ENCODE measurements at places on chromosomes 1 and 21. TPM values are rescaled to one million over a fixed set of nuclear protein-coding genes. Genes with fewer than 3 reads are reported as not detected.

- DNase-seq = no peak
These were observed 222.6 kb downstream of the COL24A1 start for GRCh38 chr1:85933961-85934360.

The AXDND1 gene
- not detected for total RNA-seq

DNA sequence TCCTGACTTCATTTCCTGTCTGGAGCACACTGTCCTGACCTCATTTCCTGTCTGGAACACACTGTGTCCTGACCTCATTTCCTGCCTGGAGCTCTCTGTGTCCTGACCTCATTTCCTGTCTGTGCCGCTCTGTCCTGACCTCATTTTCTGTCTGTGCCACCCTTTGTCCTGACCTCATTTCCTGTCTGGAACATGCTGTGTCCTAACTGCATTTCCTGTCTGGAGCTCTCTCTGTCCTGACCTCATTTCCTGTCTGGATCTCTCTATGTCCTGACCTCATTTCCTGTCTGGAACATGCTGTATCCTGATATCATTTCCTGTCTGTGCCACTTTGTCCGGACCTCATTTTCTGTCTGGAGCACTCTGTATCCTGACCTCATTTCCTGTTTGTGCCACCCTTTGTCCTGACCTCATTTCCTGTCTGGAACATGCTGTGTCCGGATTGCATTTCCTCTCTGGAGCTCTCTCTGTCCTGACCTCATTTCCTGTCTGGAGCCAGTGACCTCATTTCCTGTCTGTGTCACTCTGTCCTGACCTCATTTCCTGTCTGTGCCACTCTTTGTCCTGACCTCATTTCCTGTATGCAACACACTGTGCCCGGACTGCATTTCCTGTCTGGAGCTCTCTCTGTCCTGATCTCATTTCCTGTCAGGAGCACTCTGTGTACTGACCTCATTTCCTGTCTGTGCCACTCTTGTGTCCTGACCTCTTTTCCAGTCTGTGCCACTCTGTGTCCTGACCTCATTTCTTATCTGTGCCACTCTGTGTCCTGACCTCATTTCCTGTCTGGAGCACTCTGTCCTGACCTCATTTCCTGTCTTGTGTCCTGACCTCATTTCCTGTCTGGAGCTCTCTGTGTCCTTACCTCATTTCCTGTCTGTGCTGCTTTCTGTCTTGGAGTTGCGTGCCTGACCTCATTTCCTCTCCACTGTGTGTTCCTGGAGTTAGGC lies 27.6 kb downstream of the SKI start:
- no peak for DNase-seq

The MIA3 gene
- 63.0 TPM for total RNA-seq

GRCh38 chr1:95467036-95467435 lies 233.0 kb downstream of the RWDD3 start:
- no peak for DNase-seq

DNA sequence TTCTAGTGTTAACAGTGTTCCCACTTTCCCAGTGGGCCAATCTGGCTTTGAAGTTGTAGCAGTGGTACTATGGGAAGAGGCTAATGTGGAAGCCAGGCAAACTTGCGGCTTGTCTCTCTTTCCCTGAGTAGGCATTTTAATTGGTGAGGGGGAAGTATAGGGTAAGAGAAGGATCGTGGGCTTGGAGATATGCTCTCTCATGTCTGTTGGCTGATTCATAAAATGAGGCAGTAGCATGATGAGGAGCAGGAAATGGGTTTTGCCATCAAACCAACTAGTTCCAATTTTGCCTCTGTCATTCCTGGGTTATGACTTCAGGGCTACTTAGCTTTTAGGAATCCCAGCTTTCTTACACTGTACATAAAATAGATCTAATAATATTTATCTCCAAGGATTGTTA lies 12.1 kb downstream of the C8A start:
- DNase-seq = no peak

The PBX1 gene
- 84.2 TPM for total RNA-seq

GRCh38 chr1:4710592-4711415 lies 56.4 kb downstream of the AJAP1 start:
- DNase-seq = no peak

The ADAMTS4 gene
- total RNA-seq = 28.0 TPM

The OR2W3 gene
- 1.9 TPM for total RNA-seq
